ENCODE measurements at places on chromosomes 2 and 18.
A peak's percentile ranks its signal among the peaks of the same experiment; 100 is the strongest.

GRCh38 chr2:241797441-241798080, 11.4 kb upstream of the NEU4 start:
- no peak for DNase-seq

DNA sequence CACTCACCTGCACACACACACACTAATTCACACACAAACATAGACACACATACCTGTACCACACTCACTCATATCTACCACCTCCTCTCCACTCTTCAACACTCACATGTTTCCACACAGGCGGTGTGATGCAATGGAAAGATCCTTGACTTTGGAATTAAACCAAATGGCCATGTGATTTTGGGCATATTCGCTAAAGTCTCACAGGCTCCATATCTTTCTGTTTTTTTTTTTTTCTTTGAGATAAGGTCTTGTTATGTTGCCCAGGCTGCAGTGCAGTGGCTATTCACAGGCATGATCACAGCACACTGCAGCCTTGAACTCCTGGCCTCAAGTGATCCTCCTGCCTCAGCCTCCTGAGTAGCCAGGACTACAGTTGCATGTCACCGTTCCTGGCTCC, 91.1 kb upstream of the MEX3C start:
- no peak for DNase-seq

GRCh38 chr2:16328521-16329190, 337.0 kb downstream of the CYRIA start:
- DNase-seq = no peak

- no peak for DNase-seq
Observed at GRCh38 chr18:13720123-13720522, 6.2 kb downstream of the FAM210A start.

GRCh38 chr18:69469444-69469919, 68.8 kb downstream of the DOK6 start:
- DNase-seq = peak; percentile 14

GRCh38 chr2:104577143-104577542, 276.8 kb upstream of the POU3F3 start:
- no peak for DNase-seq

DNA sequence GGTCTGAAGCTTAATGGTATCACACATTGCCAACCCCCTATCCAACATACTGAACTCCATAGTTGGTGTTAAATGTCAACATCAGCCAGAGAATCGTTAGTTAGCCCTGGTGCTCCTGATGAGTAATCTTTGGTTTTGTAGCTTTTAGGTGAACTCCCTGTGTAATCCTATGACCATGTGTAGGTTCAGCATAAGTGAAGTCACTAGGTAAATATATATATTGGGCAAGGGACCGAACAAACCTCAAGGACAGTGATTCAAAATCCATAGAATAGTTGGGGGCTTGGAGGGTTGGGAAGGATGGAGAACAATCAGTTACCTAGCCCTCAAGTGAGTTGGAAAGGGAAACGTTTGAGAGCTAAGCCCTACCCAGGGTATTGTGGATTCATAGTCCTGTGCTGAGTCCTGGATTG, 16.0 kb upstream of the AP1S3 start:
- no peak for DNase-seq

DNA sequence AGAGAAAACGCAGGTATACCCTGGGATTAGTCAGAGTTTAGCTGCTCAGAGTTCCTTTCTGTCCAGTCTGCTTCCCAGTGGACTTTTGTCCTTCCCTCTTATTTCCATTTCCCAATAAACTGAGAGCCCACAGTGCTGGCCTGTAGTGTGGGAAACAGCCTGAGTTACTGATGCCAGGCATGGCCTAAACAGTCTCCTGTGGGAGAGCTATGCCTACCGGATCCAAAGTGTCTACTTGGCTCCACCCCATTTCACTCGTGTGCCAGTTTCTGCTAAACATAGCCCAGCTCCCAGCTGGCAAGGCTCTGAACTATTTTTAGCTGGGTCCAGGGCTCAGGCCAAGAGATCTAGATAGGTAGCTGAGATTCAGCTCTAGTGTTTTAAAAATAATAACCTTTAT, 15.6 kb upstream of the PPP1CB start:
- no peak for DNase-seq

- no peak for DNase-seq
Observed at GRCh38 chr2:96112501-96113366, 3.6 kb downstream of the ADRA2B start.

GRCh38 chr2:191715471-191715870, 37.5 kb downstream of the NABP1 start:
- no peak for DNase-seq

- no peak for DNase-seq
Observed at GRCh38 chr2:71880846-71881610, 266.6 kb downstream of the CYP26B1 start.

GRCh38 chr2:71244302-71244660, 17.4 kb upstream of the PAIP2B start:
- DNase-seq = no peak

All from activated T-helper 1 cell treated with Interleukin-2 at 50 U/mL for 16 hours (primary cell).